Sigmoid colon (tissue), 7 donors: ENCODE measurements at places on chromosomes 2 and 18. TPM values are rescaled to one million over a fixed set of nuclear protein-coding genes. Genes with fewer than 3 reads are reported as not detected.

The HOXD11 gene
- polyA plus RNA-seq: 0.69 TPM

The SH2D6 gene
- polyA plus RNA-seq: 2.8 TPM

- DNase-seq: no peak
These were observed 99.3 kb downstream of the BIN1 start for GRCh38 chr2:127007652-127008051.

- no peak for DNase-seq
These were observed 167.9 kb downstream of the NCKAP5 start for GRCh38 chr2:133400411-133400810.

GRCh38 chr2:67999332-67999731 lies 63.5 kb downstream of the C1D start:
- no peak for DNase-seq

The CD207 gene
- polyA plus RNA-seq: 0.06 TPM

DNA sequence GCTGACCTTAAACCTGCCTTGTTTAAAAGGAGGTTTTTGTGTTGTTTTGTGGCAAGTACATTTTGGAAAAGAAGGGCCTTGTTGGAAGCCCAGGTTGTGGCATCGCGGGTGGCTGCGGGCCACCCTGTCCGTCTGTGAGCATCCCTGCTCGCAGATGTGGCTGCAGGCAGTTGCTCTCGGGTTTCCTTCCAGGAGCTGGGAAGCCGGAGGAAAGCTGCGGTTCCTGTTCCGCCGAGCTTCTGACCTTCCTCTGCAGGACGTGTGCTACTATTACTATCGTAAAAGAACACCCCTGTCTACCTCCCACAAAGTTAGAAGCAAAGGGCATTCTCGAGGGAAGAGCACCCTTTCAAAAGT lies 766 bp downstream of the MFF start:
- peak; percentile 66 for DNase-seq

- DNase-seq: no peak
These were observed 24.2 kb upstream of the UGT1A8 start for GRCh38 chr2:233593201-233593600.

- no peak for DNase-seq
These were observed 21.0 kb downstream of the AGAP1 start for GRCh38 chr2:235514627-235515363.

The SLC19A3 gene
- 1.2 TPM for polyA plus RNA-seq

The EDAR gene
- 0.87 TPM for polyA plus RNA-seq
